Epithelial cell of proximal tubule (primary cell): ENCODE measurements at places on chromosomes 2 and 18. TPM values are rescaled to one million over a fixed set of nuclear protein-coding genes. Genes with fewer than 3 reads are reported as not detected.

- no peak for DNase-seq
These were observed 29.1 kb upstream of the ZC3H15 start for GRCh38 chr2:186456941-186457340.

DNA sequence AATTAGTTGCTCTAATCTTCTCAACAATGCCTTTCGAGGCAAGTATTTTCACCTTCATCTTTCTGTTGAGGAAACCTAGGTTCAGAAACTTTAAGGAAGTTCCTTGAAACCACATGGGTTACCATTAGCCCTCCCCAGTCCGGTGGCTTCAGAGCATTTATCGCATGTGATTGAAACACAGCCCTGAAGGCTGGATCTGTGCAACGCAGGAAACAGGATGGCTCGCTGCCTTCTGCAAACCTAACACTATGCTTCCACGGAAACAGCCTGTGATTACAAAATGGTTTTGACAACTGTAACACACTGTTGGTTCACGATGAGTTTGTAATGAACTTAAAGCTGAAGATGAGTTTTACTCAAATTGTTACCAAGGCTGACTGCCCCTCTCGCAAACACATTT is 68.5 kb downstream of the EPB41L3 start:
- DNase-seq, result no peak

DNA sequence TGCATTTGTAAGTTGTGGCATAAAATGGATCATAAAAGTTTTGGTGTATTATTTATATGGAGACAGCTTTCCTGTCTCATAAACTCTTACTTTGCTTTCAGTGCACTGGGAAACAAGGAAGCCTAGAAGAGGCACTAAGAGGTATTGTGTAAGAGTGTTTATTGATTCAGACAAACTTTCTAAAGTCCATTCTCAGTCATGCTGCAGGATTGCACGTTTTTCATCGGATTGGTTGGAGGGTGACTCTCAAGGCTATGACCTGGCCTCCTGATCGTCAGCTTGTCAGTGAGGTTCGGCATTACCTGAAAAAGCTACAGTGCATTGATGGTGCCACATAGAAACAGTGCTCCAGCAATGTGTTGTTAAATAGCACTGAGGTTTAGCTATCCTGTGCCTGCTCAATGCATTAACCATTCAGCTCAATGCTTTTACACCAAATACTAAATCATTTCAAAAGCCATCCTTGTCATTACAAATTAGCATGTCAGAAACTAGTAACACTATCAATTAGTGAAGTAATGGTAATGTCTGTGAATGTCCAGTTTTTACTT is 545.5 kb downstream of the CBLN2 start:
- DNase-seq, result no peak

DNA sequence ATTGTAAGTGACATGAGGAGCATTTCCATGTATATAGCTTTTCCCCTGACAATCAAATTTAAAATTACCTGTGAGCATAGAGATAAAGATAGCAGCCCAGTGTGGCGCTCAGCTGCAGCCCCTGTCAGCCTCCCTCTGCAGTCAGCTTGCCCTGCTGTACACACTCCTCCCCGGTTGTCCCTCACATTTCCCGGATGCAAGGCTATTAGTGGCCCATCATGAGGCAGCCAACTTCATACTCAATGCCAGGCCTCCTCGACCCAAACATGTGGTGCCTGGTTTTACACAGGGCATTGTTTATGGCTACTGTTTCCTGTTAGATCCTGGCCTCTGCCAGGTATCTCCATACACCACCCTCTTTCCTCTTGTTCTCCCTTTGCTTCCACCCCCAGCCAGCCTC is 116.1 kb upstream of the SH3BP4 start:
- no peak for DNase-seq

DNA sequence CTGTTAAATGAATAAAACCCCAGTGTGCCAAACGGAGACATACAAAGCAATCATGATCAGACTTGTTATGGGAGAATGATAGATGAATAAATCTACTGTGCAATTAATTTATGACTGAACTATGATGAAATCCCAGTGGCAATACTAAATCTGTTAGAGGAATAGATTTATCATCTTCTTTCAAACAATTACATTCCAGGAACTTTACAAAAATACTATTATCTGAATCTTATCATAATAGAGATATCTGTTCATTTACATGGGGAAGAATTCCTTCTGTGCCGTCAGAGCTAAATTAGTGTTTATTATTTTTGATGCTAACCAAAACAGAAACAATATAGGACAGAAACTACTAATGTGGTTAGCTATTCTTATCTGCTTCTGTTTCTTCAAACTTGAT is 208.5 kb downstream of the CAMKMT start:
- DNase-seq, result no peak

DNA sequence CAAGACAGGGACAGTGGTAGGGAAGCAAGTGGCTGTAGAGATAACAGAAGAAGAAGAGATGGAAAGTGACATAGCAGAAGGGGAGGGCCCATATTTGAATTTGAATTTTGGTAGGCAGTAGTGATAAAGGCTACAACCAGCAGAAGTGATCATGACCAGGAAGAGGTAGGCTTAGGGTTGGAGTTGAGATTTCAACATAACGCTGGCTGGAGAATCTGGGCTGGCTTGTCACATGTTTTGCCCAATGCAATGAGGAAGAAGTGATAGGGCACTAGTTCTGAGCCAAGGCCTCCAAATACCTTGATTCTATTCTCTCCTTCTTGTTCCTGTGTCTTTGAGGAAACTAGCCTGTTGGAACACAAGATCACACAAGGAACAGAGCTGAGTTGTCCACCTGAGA is 69.4 kb downstream of the SCG2 start:
- no peak for DNase-seq

GRCh38 chr2:211203986-211204385 is 647.6 kb downstream of the CPS1 start:
- DNase-seq, result no peak

- no peak for DNase-seq
These were observed 12.6 kb downstream of the GNLY start for GRCh38 chr2:85706599-85707296.

GRCh38 chr18:41613003-41613609 is 341.9 kb upstream of the PIK3C3 start:
- no peak for DNase-seq

DNA sequence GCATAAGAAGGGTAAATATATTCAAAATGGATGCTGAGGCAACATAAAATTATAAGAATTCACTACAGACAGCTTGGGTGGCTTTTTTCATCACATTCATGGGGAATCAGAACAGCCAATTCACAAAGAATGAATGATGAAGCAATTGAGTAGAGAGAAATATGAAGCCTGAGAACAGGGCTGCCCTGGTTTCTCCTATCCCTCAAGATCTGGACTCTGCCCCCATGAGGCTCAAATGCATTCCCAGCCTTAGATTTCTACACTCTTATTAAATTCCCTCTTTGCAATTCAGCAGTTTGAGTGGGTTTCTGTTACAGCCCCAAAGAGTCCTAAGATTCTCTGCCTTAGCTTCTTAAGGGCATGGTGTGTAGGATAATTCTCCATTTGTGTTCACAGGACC is 172.5 kb downstream of the MAIP1 start:
- no peak for DNase-seq

The CTAGE1 gene
- total RNA-seq, result not detected in 2 replicates

The GIGYF2 gene
- total RNA-seq, result 24.0 and 31.8 TPM in 2 replicates

The ADAM23 gene
- total RNA-seq, result 0.92 and 1.7 TPM in 2 replicates

The APOB gene
- total RNA-seq, result not detected in 2 replicates

The GCG gene
- not detected in 2 replicates for total RNA-seq

The GTF2A1L gene
- total RNA-seq, result 0.14 TPM in 1 of 2 replicates, not detected in the other

The CDCA7 gene
- total RNA-seq, result 34.7 and 55.4 TPM in 2 replicates

The CCDC150 gene
- total RNA-seq, result 5.7 and 12.5 TPM in 2 replicates

The SERPINB3 gene
- total RNA-seq, result 0.12 TPM in 1 of 2 replicates, not detected in the other
